ENCODE measurements at places on chromosomes 5 and 9.

- DNase-seq, result no peak
These were observed 152.6 kb upstream of the MAST4 start for GRCh38 chr5:66443462-66444130.

DNA sequence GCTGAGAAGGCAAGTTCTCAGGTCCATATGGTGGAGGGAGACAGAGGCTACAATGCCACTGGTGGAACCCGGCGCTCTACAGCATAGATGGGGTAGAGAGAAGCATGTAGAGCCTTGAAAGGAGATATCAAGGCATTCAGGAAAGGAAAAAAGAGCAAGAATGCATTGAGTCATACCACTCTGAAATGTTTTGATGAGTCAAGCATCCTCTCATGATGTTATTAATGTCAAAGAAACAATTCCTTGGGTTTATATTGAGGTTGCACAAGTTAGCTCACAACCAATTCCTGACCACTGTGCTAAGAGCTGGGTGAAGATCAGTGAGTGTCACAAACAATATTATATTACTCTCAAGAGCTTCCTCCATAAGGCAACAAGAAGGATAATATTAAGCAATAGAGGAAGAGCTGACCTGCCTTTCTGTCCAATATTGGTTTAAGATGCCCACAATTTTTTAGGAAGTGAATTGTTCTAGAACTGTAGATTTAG lies 178.0 kb downstream of the RFK start:
- DNase-seq, result no peak

DNA sequence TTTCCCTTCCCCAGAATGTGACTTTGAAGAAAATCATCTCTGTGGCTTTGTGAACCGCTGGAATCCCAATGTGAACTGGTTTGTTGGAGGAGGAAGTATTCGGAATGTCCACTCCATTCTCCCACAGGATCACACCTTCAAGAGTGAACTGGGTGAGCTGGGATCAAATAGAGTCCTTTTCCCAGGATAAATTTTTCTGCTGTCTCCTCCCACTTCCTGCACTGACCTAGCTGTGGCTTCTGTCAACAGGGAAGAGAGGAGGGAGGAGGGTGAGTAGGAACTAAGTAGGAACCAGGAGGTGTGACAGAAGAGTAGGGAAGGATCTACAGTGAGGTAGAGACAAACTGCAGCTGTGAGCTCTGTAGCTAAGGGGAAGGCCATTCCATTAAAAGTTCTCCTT lies 69.3 kb downstream of the MAMDC2 start:
- DNase-seq, result no peak

DNA sequence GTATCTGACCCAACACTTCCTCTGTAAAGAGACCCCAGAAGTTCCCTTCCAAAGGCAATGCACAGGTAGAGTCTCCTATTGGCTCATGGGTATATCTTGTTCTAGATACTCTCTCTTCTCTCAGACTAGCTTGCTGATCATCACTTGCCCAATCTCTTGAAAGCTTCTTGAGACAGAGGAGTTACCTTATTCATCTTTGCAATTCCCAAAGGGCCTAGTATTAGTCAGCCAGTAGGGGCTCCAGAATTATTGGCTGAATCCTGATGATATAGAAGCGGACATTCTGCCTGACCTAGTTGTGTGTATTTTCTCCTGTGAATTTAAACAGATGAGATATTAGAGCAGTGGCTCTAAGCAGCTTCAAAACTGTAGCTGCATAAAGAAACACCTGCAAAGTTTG lies 304.0 kb upstream of the KLF4 start:
- DNase-seq, result no peak

- DNase-seq, result no peak
These were observed 141.5 kb downstream of the TSSK1B start for GRCh38 chr5:113293068-113293974.

GRCh38 chr9:87062746-87063145 lies 115.4 kb upstream of the GAS1 start:
- DNase-seq, result no peak

GRCh38 chr9:86036555-86036954 lies 62.8 kb downstream of the GOLM1 start:
- no peak for DNase-seq

GRCh38 chr9:118533101-118533500 lies 828.9 kb downstream of the TLR4 start:
- DNase-seq, result no peak

- no peak for DNase-seq
These were observed 246.3 kb downstream of the BNC2 start for GRCh38 chr9:16623989-16624743.

- DNase-seq, result peak; percentile 38
These were observed 35.9 kb downstream of the MAMDC2 start for GRCh38 chr9:70079417-70080037.

DNA sequence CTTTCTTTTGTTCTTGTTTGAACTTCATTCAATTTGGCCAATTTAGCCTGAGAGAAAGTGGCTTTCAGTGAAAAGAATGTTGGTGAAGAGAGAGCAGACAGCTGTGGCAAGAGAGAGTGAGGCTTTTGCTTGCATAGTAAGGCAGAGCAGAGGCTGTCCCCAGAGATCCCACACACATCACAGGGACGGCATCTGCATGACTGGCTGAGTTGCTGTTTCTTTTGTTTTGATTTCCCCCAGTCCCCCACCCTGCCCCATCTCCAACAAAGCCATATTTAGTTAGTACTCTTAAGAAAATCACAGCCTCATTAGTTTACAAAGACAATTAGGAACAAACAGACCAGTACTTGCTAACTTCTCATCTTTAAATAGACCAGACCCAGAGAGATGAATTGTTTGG lies 363.9 kb upstream of the SEMA6A start:
- no peak for DNase-seq

DNA sequence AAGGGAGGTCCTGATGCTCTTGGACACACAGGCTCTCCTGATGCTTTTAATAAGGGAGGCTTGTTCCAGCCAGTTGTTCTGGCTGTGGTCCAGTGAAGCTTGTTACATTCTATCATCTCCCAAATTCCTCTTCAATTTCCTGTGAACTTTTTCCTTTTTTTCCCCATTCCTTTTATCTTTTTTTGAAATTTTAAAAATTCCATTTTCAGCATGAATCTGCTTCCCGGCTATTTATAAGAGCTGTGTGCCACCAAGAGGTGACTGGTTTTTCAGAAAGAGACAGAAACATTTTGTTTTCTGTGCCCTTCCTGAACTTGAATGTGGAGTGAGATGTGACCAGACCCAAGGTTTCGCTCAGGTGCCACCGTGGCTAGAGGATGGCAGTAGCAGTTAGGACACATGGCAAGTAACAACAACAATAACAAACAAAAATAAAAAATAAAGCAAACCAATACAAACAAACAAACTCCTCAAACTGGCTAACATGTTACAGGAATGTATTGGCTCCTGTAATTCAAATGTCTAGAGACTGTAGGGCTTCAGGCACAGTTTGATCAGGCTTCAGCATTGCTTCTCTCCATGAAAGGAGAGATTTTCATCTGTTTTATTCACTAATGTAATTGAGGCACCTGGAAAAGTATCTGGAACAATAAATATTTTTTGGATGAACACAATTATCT lies 121.1 kb downstream of the BOD1 start:
- DNase-seq, result no peak

DNA sequence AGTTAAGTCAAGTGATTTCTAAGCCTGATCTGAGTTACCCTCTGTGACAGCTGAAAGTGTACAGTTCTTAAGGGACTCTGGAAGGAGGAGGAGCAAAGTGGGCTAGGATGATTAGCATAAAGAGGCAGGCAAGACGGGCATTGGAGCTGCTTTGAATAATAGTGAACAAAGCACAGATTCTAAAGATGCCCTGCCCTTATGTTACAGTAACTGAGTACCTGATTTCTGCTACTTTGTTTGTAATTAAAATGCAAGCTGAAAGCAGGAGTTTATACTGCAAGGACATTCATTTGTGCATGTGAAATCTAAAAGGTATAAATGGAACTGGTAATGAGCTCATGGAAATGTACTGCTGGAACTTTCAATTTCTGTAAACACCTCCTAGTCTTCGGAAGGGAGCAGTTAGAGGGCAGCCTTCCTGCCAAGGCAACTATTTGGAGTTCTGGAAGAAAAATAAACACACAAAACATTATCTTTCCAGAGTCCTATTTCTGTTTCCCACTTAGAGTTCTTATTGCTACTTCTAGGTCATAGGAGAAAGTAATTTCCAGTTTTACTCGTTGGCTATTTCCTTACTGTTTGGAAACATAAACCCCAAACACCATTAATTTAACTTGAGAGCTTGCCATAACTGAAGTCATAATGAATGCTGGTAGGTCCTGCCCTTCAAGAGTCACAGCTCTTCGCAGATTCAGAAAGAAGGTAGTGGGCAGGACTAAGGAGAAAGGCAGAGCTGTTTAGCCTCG lies at the start of gene RANBP3L:
RANBP3L (minus strand) TSS at position 45 of the 746 bp plus-strand sequence. CDS start 486 bp downstream, outside the sequence.
- peak; percentile 37 for DNase-seq

DNA sequence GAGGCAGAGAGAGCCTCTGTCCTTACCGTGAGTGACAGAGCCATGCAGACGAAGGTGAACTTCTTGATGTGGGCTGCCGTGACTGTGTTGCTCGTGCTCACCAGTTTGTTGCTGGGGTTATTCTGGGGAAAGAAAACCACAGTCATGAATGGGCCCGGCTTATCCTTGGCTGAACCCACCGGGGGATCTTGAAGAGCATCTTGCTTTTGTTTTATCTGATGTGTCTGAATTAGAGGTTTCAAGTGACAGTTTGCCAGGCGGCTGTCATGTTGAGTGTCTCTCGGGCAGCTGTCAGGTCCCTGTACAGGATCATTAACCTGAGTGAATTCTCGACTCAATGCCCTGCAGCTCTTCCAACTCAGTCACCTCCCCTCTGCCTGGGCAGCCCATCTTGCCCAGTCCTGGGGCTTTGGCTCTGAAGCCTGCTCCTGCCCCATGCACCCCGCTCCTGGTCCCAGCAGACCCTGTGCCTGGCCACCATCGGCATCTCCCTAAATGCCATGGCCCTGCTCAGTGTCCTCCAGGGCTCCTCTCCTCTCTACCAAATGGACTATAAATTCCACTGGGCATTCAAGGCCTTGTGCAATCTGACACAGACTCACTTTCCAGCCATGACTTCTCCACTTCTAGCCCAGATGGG lies 77.4 kb downstream of the OTULIN start:
- no peak for DNase-seq

DNA sequence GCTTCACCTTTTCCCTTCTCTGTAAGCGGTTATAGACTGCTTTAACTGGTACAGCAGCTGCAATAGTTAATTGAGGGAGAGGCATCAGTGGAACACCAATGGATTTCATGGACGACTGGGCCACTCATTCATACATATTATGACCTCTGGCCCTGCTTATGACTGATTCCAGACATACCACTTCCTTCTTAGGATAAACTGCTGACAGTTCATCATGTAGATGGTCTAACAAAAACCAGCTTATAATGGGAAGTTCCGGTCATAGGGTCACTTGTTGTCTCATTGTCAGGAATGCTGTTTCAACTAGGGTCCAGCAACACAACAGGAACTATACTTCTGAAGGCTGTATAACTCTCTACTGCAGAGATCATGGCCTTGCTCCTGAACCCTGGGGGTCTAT lies 265.2 kb upstream of the RASA1 start:
- DNase-seq, result no peak

DNA sequence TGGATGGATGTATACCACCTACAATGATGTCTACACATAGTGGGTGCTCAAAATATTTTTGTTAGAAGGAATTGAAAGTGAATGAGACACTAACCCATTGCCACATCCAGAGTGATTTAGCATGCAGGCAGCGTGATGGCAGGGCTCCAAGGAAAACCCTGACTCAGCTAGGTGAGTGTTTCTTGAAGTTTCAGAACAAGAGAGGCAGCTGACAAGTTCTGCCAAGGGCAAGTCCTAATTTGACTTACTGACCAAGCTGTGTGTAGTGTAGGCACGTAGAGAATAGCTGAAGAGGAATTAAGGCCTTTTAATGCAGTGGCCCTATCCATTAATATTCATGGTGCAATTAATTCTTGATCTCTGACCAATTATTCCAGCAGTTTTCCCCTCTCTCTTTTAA lies 107.8 kb upstream of the ATP10B start:
- DNase-seq, result no peak

DNA sequence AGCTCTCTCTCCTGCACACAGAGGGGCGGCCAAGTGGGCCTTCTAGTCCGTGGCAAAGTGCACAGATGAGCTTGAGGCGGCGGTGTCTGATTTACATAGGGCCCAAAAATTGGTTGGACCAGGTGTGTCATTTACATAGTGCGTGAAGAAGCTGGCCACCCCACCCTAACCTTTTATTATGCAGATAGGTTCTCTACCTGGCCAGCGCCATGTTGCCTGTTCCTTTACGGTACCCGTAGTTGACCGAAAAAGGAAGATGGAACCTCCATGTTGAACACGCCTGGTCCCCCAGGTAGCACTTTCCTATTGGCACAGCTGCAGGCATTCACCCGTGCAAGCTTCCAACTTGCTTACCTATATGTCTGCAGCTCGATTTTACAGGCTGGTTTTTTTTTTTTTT lies 61.5 kb downstream of the GNA14 start:
- DNase-seq, result no peak

DNA sequence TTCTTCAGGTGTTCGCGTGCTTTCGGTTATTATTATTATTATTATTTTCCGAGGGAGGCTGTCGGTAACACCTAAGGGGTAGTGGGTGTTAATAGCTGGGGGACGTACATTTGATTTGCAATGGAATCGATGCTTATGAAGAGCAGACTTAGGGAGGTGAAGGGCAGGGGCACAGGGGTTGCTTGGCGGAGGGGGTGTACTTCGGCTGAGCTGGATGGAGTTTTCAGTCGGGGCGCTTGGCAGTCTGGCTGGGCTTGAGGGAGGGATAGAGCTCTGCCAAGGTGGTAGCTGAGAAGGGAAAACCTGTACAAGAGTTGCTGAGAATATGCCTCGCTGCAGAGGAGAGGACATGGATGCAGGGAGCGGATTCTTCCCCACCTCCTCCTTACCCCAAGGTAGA lies 617 bp upstream of the PTPRD start:
- DNase-seq, result no peak

DNA sequence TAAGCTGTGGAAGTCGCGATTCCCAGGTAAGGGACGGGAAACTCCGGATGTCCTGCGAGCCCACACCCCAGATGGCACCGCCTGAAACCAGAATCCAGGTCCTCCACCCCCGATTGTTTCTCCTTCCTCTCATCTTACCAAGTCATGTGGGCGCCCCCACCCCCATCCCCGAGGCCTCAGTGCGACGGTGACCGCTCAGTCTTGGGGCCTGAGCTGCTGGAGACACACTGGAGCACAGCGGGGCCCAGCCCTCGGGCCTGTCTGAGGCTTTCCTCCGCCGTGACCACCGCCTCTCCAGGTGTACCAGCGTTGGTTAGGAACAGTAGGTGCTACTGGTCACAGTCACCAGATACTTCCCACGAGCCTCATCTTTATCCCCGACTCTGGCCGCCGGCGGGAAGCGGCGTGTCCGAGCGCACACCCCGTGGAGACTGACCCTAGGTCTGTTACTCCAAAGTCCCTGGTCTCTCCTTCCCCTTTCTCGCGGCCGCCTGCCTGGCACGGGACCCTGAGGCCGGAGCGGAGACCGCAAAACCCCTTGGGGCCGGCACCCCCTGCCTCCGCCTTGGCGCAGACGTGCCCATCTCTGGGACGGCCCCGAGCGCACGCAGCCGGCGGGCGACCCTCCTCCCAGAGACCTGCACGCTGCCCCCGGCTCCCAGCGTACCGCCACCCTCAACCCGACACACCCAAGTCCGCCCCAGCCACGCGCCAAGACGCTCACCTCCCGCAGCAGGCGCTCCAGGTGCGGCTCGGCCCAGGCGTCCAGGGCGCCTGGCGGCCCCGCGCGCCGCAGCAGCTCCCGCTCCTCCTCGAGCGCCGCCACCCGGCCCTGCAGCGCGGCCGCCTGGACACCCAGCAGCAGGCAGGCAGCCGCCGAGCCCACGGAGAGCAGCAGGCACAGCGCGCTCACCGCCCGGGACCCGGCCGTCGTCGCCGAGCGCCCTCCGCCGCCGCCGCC lies 733 bp downstream of the COL23A1 start:
- DNase-seq, result peak; percentile 57
